MG63 (cell line): ENCODE measurements at places on chromosomes 7 and 10. TPM values are rescaled to one million over a fixed set of nuclear protein-coding genes. Genes with fewer than 3 reads are reported as not detected.

- peak; percentile 61 for DNase-seq
These were observed 94.1 kb downstream of the COL13A1 start for GRCh38 chr10:69895759-69896158.

DNA sequence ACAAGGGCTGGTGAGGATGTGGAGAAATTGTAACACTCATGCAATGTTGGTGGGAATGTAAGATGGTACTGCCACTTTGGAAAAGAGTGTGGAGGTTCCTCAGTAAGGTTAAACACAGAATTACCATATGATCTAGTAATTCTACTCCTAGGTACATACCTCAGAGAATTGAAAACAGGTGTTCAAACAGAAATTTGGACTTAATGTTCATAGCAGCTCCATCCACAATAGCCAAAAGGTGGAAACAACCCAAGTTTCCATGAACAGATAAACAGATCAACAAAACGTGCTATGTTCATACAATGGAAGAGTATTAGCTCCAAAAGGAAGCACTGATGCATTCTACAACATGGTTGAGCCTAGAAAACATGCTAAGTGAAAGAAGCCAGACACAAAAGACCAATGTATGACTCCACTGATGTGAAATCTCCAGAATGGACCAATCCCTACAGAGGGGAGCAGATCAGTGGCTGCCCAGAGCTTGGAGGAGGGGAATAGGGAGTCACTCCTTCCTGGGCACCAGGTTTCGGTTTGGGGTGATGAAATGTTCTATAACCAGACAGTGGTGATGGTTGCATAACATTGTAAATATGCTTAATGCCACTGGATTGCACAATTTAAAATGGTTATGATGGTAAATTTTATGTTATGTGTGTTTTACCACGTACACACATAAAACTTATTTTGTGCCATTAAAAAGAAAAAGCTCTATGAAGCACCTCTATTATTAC lies 5.7 kb upstream of the WDR86 start:
- DNase-seq, result peak; percentile 32

DNA sequence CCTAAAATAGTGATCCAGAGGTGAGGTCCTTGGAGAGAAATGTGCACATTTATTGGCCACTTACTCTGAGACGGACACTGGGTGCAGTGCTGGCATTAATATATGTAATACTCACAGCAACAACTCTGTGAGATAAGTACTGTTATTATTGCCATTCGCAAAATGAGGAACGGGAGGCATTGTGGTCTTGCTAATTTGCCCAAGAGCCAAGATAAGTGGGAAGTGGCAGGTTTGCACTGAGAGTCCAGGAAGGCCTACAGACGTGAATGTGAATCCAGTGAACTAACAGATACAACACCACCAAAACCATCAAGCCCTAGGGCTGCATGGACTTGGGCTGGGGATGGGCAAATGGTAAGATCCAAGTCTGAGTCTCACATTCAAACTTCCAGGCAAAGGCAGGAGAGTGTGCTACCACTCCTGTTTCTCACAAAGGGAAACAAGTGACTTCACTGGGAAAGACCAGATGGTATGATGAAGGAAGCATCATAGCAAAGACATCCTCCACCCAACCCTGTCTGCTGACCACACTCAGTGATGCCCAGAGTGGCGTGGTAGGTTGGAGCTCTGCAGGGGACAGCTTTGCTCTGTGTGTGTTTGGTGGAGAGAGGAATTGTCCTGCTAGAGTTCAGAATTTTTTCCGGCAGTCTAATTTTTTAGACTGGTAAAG lies 19.2 kb downstream of the TMEM273 start:
- DNase-seq, result no peak

Gene TMEM196
- total RNA-seq, result not detected in 2 replicates

Gene INA
- not detected in 2 replicates for total RNA-seq

Gene H2BK1
- total RNA-seq, result not detected in 2 replicates

DNA sequence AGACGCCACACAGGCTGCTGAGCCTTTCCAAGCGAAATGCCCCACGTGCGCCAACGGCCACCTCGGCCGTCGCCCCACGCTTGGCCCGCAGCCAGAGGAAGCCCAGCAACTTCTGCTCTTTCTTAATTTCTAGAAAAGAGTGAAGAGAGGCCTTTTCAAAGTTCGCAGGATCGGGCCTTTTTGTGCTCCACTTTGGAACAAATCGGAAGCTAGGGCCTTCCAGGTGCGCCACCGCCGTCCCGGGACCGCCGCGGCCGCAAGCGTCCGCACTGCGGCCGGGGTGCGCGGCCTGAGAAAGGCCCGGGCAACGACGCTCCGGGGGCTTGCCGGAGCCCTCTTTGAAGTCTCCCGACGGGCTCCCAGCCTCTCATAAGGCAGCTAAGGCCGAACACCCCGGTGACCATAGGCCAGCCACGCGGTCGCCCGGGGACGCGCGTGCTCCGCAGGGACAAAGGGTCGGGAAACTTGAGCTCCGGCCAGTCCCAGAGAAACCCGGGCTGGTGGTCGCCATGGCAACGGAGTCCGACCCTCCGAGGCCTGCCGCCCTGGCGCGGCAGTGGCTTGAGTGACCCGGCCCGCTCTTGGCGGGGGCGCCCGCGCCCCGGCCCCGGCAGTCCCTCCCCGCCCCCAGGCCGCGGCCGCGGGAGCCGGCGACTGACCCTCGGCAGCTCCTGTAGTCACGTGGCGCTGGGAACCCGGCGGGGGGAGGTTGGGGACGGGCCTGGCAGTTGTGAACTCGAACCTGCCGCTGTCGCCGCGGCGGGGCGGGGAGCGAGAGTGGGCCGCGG lies at the start of gene REPIN1:
TSS of gene REPIN1 (plus strand) at position 727 of the 788 bp plus-strand sequence. CDS start 890 bp downstream, outside the sequence.
- DNase-seq, result peak; percentile 87

- DNase-seq, result no peak
These were observed 152.7 kb upstream of the GLI3 start for GRCh38 chr7:42389697-42390096.

Gene HDAC9
- total RNA-seq, result 0.03 TPM in 1 of 2 replicates, not detected in the other

Gene HOXA7
- 0.95 and 1.7 TPM in 2 replicates for total RNA-seq

GRCh38 chr10:132023092-132023811 lies 41.5 kb upstream of the BNIP3 start:
- peak; percentile 65 for DNase-seq

- DNase-seq, result no peak
These were observed 12.6 kb downstream of the TMEM176B start for GRCh38 chr7:150787321-150788281.

GRCh38 chr7:136086712-136087111 lies 109.6 kb upstream of the MTPN start:
- DNase-seq, result peak; percentile 65

Gene OR2A1
- not detected in 2 replicates for total RNA-seq

- DNase-seq, result no peak
These were observed 101.5 kb downstream of the SLC25A40 start for GRCh38 chr7:87774690-87775089.

DNA sequence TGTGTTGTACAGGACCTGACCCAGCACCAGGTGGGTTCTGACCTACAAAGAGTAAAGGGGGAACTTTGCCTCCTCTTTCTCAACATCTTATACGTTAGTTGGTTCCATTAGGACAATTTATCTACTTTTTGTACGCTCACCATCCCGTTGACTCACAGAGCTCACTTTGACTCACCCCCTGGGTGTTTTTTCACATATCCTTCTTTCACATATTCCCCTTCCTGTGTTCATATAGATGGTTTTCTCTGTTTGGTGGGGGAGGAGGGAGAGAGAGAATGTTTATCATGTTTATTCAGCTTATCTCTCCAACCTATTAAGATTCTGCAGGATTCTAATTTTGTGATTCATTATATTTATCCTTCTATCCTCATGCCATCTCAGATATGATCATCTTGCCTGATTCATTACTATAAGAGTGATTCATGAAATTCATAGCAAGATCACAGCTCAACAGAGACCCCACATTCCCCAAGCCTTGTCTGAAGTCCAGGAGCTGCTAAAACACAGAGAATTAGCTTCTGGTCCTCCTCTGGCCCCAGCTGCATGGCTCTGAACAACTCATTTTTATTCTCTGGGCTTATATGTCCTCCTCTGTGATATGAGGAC lies 37.2 kb downstream of the PRSS2 start:
- DNase-seq, result no peak

Gene ZNF786
- 3.6 and 4.5 TPM in 2 replicates for total RNA-seq

GRCh38 chr10:79145517-79146470 lies 77.0 kb downstream of the ZMIZ1 start:
- no peak for DNase-seq

Gene AQP1
- total RNA-seq, result not detected in 2 replicates

Gene ATG9B
- not detected in 2 replicates for total RNA-seq

- DNase-seq, result no peak
These were observed 21.4 kb downstream of the PRSS2 start for GRCh38 chr7:142792129-142792528.

DNA sequence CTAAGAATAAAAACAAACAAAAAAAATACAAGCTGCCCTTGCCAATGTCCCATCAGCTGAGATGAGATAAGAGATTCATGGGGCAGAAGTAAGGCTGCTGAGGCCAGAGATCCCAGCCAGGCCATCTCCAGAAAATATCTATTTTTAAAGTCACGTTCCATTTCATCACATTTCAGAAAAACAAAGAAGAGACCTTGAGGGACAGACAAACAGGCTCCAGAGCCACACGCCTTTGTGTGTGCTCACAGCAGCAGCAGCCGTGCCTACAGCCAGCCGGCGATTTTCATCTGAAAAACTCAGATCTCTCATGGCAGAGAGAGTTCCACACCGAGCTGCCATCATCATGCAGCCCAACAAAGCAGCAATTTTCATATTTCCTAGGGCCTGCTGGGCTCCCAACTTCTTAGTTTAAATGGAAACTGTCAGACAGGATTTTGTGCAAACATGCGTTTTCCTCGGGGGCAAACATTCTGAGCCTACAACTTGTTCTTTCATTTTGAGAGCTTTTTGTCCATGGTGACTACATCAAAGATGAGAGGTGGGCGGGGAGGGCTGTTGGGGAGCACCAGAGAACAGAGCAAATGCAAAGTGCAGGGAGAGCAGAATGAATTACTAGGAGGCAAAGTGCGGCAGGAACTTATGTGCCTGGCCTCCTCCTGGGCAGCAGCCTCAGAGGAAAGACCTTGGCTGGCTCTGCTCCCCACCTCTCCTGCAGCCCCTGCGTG lies 38.8 kb downstream of the DLG5 start:
- DNase-seq, result no peak
